ENCODE measurements at places on chromosomes 3 and 15.

- DNase-seq, result no peak
Measured at GRCh38 chr3:197804511-197804910, 13.5 kb downstream of the LRCH3 start.

DNA sequence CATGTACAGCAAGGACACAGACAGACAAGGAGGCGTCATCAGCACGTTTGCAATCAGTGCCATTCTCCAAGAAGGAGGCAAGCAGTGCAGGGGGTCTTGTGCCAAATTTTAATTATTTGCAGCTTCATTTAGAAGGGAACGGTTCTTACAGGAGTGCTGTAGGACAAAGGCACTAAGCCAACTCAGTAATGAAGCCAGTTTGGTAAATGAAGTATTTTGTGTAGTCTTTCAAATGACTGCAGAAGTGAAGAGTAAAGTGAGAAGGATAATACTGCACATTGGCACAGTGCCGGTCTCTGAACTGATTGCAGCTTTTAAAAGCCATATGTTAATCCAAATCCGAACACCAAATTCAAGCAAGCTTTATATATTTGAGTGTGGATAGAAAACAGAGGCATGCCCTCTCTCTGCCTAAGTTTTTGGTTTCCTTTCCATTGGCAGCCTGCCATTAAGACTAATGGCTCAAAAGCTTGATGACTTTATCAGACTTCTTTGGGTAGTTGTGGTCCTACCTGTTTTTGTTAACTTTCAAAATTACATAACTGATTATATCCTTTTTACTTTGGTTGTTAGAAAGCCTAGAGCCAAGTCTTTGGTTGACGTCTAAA is 101.3 kb downstream of the SENP2 start:
- no peak for DNase-seq

DNA sequence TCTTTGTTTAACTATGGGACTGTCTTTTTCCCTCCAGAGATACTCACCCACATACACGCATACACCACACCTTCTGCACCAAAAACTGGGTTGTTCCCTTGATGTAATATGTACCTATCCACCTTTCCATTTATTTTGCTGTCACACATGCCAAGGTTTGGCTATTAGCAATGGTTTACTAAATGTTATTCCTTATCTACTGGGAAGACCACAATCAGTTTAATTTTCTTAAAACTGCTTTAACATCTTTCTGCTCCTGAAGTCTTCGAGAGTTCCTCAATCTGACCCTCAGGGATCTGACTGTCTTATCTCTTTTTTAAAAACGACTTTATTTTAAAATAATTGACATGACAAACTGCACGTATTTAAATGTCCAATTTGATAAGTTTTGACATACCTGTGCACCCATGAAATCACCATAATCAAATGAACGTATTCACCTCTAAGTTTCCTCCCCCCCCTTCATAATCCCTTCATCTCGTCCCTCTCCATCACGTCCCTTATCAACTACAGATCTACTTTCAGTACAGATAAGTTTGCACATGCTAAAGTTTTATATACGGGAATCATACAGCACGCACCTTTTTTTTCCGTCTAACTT is 805 bp upstream of the TRPM7 start:
- no peak for DNase-seq

- peak; percentile 83 for DNase-seq
Measured at GRCh38 chr3:112379020-112379690, 46.2 kb downstream of the CD200 start.

GRCh38 chr3:126344380-126345041 is 12.7 kb downstream of the KLF15 start:
- DNase-seq, result no peak

GRCh38 chr3:107430214-107430995 is 53.2 kb downstream of the CCDC54 start:
- peak; percentile 17 for DNase-seq

- DNase-seq, result no peak
Measured at GRCh38 chr15:35308802-35309201, 223.7 kb upstream of the NANOGP8 start.
